Tibial artery (tissue), 4 donors: ENCODE measurements at places on chromosomes 2 and 18.

DNA sequence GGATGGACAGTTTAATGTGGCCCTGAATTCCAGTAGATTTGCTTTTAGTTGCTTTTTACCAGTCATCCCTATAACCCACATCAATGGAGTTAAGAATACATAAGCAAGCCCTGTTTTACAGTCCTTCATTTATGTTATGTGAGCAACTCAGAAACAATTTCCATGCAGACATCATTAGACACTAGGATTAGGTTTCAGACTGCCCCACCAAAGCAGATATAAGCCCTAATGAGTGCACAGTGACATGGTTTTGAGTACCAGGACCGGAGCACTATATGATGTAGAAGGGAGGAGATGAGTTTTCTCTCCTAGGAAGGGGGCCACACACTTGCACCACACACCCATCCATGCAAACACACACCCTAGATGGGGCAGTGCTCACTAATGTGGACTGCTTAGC lies 15.5 kb downstream of the KCNS3 start:
- DNase-seq, result no peak
- no peaks in the 10 kb centered on the region for H3K4me1 ChIP-seq
- no peaks in the 10 kb centered on the region for H3K36me3 ChIP-seq
- H3K4me3 ChIP-seq, result no peak overlapping the region
- H3K27ac ChIP-seq, result no peak overlapping the region

GRCh38 chr2:214108598-214108997 lies 302.3 kb upstream of the VWC2L start:
- no peaks in the 10 kb centered on the region for H3K27me3 ChIP-seq
- H3K36me3 ChIP-seq, result no peaks in the 10 kb centered on the region
- DNase-seq, result no peak
- H3K27ac ChIP-seq, result no peak overlapping the region
- no peak overlapping the region for H3K4me3 ChIP-seq

DNA sequence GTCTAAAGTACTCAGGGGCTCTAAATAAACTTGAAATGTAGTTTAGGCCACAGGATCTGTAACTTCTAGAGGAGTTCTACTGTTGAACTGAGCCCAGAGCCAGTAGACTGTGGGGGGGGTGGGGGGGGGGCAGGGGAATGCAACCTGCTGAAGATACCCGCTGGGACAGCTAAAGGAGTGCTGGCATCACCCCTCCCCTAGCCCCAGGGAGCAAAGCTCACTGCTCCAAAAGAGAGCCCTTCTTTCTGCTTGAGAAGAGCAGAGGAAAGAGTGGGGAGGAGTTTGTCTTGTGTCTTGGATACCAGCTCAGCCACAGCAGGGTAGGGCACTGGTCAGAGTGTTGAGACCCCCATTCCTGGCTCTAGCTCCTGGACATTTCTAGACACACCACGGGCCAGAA lies 414.0 kb upstream of the KLHL29 start:
- no peaks in the 10 kb centered on the region for H3K4me1 ChIP-seq
- no peaks in the 10 kb centered on the region for H3K36me3 ChIP-seq
- H3K27ac ChIP-seq, result no peak overlapping the region
- H3K4me3 ChIP-seq, result no peak overlapping the region
- no peak for DNase-seq

- no peaks in the 10 kb centered on the region for H3K27me3 ChIP-seq
- H3K36me3 ChIP-seq, result no peaks in the 10 kb centered on the region
- peak; percentile 51 for DNase-seq
These were observed 494.6 kb upstream of the MYT1L start for GRCh38 chr2:2825516-2826208.

DNA sequence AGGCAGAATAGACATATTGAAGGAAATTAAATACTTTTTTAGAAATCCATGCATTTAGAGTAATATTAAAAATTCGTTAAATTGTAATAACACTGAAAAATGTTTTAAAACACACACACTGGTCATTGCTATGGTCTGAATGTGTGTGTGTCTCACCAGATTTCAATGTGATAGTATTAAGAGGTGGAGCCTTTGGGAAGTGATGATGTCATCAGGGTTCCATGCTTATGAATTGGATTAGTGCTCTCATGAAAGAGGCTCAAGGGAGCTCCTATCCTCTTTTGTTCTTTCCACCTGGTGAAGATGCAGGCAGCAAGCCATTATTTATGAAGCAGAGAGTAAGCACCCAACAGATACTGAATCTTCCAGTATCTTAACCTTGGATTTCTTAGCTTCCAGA lies 441.8 kb downstream of the CDH2 start:
- no peaks in the 10 kb centered on the region for H3K36me3 ChIP-seq
- DNase-seq, result no peak
- H3K27me3 ChIP-seq, result no peaks in the 10 kb centered on the region
- no peaks in the 10 kb centered on the region for H3K4me1 ChIP-seq
- no peak overlapping the region for H3K4me3 ChIP-seq
- H3K27ac ChIP-seq, result no peak overlapping the region

DNA sequence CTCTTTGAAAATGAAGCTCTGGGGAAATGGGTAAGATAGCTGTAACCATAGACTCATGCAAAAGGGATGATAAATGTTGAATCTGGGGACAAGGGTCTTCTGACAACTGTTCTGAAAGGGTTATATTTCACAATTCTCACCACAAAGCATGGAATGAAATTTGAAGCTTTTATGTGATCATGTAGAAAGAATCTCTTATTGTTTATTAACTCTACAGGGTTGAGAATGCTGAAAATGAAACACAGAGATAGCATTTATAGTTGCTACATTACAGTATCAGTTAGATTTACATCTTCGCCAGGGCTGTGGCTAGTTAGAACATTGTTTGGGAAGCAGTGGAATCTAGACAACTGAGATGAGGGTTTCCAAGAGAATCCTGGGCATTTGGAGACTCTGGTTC lies 97.4 kb upstream of the LHCGR start:
- H3K4me3 ChIP-seq, result no peak overlapping the region
- no peaks in the 10 kb centered on the region for H3K4me1 ChIP-seq
- DNase-seq, result no peak

- H3K4me1 ChIP-seq, result no peaks in the 10 kb centered on the region
- no peak overlapping the region for H3K4me3 ChIP-seq
- no peaks in the 10 kb centered on the region for H3K27me3 ChIP-seq
- no peak for DNase-seq
- H3K36me3 ChIP-seq, result no peaks in the 10 kb centered on the region
These were observed 569.7 kb downstream of the RIT2 start for GRCh38 chr18:42545825-42546224.

DNA sequence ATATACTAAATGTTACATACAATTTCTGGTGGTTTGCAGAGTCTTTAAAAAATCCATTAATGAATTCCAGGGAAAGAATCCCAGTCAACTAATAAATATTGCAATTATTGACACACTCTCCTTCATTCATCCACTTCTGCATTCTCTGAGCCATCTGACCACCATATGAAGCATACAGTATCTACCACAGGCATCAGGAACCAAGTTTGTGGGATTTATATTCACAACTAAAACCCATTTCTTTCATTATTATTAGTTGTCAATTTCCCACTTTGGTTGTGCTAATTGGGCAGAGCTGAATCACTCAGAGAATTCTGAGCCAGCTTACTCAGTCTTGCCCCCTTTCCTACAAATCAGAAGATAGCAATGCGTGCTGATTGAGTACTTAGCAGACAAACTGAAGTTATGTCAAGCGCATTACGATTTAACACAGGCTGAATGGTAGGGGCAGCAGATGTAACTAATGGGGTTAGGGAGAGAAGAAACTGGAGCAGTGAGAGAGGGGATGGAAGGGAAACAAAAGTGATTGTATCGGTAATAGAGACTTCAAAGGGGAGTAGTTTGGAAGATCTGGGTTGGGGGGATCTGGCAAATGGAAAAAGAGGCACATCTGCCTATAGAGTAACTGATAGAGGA lies 52.3 kb downstream of the ZEB2 start:
- no peaks in the 10 kb centered on the region for H3K27me3 ChIP-seq
- H3K27ac ChIP-seq, result no peak overlapping the region
- H3K4me1 ChIP-seq, result peaks cover 26% of the 10 kb centered on the region
- H3K36me3 ChIP-seq, result no peaks in the 10 kb centered on the region
